Upper lobe of right lung (tissue), 1 donor: ENCODE measurements at places on chromosomes 16 and 17. TPM values are rescaled to one million over a fixed set of nuclear protein-coding genes. Genes with fewer than 3 reads are reported as not detected.

DNA sequence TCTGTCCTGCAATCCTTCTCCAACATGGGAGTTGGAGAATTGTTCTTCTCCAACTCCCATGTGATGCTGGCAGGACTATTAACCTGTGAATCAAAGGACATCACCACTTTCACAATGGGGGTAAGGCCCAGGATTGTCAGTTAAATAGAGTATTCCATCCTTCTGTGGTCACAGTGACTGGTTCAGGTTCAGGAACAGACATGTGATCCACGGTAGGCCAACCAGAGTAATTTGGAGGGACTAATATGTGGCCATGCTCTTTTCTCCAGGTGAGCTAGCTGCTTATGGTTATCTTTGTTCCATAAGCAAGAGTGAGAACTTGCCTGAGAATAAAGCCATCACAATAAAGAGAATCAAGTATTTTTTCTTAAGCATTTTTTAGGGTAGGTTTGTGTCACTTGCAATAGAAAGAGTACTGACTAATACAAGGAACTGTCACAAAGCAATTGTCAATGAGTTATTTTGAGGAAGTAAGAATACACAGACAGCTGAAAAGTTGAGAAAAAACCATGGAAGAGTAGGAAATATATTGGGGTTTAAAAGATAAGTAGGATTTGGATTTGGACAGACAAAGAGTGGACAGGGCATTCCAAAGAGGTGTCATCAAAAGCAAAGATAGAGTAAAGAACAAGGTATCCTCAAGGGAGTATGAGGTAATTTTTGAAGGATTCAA is 63.4 kb downstream of the BRIP1 start:
- H3K27ac ChIP-seq: no peak overlapping the region
- no peaks in the 10 kb centered on the region for H3K4me1 ChIP-seq
- no peak overlapping the region for H3K4me3 ChIP-seq
- H3K36me3 ChIP-seq: no peaks in the 10 kb centered on the region
- no peaks in the 10 kb centered on the region for H3K27me3 ChIP-seq
- DNase-seq: no peak

DNA sequence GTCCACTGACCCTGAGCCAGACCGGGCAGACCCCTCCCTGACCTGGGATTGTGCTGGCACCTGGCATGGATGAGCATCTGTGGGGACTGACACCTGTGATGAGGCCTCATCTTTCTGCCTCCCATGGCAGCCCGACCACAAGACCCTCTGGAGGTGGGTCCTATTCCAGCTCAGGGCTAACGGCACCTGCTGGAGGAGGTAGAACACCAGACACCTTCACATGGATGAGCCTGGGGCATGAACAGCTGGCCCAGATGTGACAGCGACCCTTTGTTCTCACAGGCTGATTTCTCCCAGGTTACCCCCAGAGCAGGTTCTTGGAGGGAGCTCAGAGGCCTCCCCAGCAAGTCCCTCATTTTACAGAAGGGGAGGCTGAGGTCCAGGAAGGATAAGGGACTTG is 46.4 kb upstream of the PIK3R6 start:
- H3K27me3 ChIP-seq: no peaks in the 10 kb centered on the region
- H3K4me3 ChIP-seq: no peak overlapping the region
- H3K4me1 ChIP-seq: no peaks in the 10 kb centered on the region
- H3K27ac ChIP-seq: no peak overlapping the region

DNA sequence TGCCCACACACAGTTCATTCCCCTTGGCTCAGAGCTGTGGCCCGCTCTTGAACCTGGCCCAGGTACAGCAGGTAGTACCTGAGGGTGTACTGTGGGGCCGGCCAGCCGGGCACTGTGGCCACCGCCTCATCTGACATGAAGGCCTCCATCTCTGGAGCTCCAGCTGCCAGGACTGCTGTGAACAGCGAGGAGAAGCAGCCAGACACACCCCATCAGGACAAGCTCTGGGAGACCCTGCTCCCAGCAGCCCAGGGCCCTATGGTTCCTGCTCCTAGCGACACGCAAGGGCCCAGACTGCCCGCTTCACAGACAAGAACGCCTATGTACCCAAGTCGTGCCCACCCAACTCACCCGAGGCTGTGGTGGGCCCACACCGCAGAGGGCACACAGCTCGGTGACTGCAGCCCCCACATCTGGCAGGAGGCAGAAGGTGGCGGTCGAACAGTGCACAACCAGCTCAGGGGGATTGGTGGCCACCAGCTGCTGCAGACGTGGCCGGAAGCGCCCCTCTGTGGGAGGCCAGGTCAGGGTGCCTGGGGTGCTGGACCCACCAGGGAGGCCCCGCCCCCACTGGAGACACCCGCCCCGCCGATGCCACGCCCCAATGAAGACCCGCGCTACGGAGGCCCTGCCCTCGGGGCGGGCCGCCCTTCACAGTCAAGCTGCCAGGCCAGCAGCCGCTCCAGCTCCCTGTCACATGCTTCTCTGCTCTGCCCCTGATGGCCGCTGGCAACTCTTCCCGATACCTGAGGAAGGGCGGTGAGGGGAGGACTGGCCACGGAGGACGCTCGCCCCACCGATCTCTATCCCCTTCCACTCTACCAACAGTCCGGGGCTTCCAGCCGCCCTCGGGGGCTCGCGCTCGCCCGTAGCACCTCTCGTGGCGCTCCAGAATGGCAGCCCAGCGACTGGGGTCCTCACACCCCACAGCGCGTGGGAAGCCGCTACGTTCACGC is 1.1 kb upstream of the STUB1 start:
- no peaks in the 10 kb centered on the region for H3K27me3 ChIP-seq
- peak overlapping the region; percentile 77 for H3K27ac ChIP-seq
- peak overlapping the region; percentile 70 for H3K4me3 ChIP-seq
- peak; percentile 86 for DNase-seq
- peaks cover 31% of the 10 kb centered on the region for H3K4me1 ChIP-seq
- H3K36me3 ChIP-seq: peaks cover 17% of the 10 kb centered on the region

DNA sequence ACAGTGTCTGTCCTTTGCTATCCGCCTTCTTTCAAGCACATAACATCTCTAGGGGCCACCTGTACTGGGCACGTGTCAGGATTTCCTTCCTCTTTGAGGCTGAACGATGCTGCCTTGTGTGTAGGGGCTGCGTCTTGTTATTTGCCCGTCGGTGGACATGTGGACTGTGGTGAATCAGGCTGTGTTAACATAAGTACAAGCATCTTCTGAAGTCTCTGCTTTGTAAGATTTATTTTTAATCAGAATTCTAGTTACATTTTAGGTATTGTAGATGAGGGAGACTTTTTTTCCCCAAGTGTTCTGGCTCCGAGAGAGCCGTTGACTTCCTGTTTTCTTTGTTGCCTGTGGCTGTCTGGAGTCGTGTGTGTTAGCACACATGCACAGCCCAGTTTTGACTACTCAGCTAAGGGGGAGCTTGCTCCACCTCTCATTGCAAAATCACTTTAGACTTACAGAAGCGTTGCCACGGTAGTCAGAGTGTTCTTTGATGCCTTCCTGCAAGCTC is 26.1 kb downstream of the SPG7 start:
- no peak overlapping the region for H3K4me3 ChIP-seq
- H3K27ac ChIP-seq: peak overlapping the region; percentile 28
- peaks cover 13% of the 10 kb centered on the region for H3K4me1 ChIP-seq
- DNase-seq: no peak
- no peaks in the 10 kb centered on the region for H3K27me3 ChIP-seq
- H3K36me3 ChIP-seq: peaks cover 74% of the 10 kb centered on the region

GRCh38 chr17:60863892-60864707 is 186.4 kb downstream of the BCAS3 start:
- no peaks in the 10 kb centered on the region for H3K27me3 ChIP-seq
- no peaks in the 10 kb centered on the region for H3K36me3 ChIP-seq
- DNase-seq: no peak
- H3K4me1 ChIP-seq: peaks cover 6% of the 10 kb centered on the region
- H3K27ac ChIP-seq: no peak overlapping the region

DNA sequence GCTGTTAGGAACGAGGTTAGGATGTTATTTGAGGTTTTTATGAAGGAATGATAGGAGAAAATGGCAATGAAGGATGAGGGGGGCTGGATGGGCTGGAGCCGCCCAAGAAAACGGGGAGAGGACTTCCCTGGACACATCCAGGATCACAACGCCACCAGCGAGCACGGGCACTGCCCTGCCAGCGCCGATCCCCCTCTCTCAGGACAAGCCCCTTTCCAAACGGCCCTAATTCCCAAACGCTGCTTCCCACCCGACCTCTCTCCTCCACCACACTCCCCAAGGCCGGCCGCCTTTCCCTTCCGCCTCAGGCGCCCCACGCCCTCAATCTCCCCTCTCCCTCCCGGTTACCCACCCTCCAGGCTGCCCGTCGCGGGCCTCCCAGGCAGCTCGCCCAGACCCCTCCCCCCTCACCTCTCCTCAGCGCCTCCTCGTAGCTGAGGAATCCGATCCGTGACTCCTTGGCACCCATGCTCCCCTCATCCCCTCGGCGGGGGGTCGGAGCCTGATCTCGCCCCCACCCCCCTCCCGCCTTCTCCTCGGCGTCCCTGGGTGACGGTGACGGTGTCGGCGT is 377 bp downstream of the USP32 start:
- peaks cover 48% of the 10 kb centered on the region for H3K4me1 ChIP-seq
- H3K4me3 ChIP-seq: peak overlapping the region; percentile 95
- DNase-seq: no peak
- no peaks in the 10 kb centered on the region for H3K27me3 ChIP-seq
- H3K27ac ChIP-seq: peak overlapping the region; percentile 94

- DNase-seq: no peak
- peaks cover 2% of the 10 kb centered on the region for H3K4me1 ChIP-seq
- no peaks in the 10 kb centered on the region for H3K27me3 ChIP-seq
- peaks cover 32% of the 10 kb centered on the region for H3K36me3 ChIP-seq
- H3K4me3 ChIP-seq: no peak overlapping the region
Observed at GRCh38 chr16:50360779-50361178, 8.0 kb downstream of the BRD7 start.

DNA sequence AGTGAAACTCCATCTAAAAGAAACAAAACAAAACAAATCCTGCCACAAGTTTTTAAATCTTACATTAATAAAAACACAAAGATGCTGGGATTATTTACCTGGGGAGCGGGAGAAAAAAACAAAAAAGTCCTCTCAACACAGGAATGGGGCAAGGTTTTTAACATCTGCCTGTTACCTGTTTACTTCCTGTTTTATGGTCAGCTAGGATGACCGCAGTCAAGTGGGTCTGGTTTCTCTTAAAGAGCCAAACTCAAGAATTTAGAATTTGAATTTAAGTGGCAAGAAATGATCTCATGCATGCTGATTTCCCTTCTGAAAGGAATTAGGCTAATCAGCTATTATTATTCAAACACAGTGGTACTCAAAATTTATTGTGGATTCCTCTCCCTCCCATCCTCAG is 39.7 kb upstream of the TBC1D3K start:
- H3K27me3 ChIP-seq: no peaks in the 10 kb centered on the region
- no peak for DNase-seq
- no peaks in the 10 kb centered on the region for H3K4me1 ChIP-seq
- H3K4me3 ChIP-seq: no peak overlapping the region
- no peaks in the 10 kb centered on the region for H3K36me3 ChIP-seq

GRCh38 chr16:71855937-71856662 is 10.3 kb downstream of the ATXN1L start:
- no peak overlapping the region for H3K27ac ChIP-seq
- DNase-seq: no peak
- no peaks in the 10 kb centered on the region for H3K27me3 ChIP-seq
- H3K36me3 ChIP-seq: peaks cover 59% of the 10 kb centered on the region
- no peak overlapping the region for H3K4me3 ChIP-seq
- peaks cover 6% of the 10 kb centered on the region for H3K4me1 ChIP-seq

The MT1F gene
- 9.1 TPM for total RNA-seq

The PRAC2 gene
- total RNA-seq: not detected

The CCL17 gene
- total RNA-seq: 15.5 TPM

The LPCAT2 gene
- total RNA-seq: 32.8 TPM

The ABCA9 gene
- total RNA-seq: 11.1 TPM

The PLK1 gene
- total RNA-seq: 1.8 TPM
